ENCODE measurements at places on chromosomes 13 and 19.

- DNase-seq, result no peak
These were observed 6.2 kb downstream of the ZNF709 start for GRCh38 chr19:12478234-12478941.

GRCh38 chr19:39252458-39252857, 3.8 kb upstream of the IFNL4 start:
- no peak for DNase-seq

GRCh38 chr13:20708216-20708615, 4.7 kb downstream of the IL17D start:
- no peak for DNase-seq

- no peak for DNase-seq
These were observed 4.5 kb downstream of the SF3A2 start for GRCh38 chr19:2240881-2241760.

DNA sequence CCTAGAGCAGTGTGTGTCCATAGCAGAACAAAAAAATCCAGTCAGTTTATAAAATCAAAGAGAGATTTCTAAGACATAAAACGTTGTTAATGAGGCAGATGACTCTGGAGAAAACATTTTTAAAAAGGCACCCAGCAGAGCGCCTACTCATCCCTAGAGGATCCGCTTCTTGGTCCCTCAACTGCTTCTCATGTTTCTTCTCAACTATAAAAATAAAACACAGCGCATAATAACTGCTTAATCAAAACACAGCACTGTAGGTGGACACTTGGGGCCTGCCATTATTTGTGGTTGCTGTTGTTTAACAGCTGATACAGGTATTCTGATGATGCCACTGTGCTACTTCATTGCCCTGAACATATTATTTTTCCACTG, 347.9 kb downstream of the FGF9 start:
- DNase-seq, result no peak

GRCh38 chr19:17264641-17264979, at the start of gene USHBP1:
Gene USHBP1 (minus strand): TSS chr19:17264745. CDS start chr19:17264299, 446 bp downstream.
- DNase-seq, result no peak

- no peak for DNase-seq
These were observed 922 bp downstream of the EBPL start for GRCh38 chr13:49690133-49690994.

- no peak for DNase-seq
These were observed 9.7 kb downstream of the FBXL12 start for GRCh38 chr19:9808855-9809824.

DNA sequence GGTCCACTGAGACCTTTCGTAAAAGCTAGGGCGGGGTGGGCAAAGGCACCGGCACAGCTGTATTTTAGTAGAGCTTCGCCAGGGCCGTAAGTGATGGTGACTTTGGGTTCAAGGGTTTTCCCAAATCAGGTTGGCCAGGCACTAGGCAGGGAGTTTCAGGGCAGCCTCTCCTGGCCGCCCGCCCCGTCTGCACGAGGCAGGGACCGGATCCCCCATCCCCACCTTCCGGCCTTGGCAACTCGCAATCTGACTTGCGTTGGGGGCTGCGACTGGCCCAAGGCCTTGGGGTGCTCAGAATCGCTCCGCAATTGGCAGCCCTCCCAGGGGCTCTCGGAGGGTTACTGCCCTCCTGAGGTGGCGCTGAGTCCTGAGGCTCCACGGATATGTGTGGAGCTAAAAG, 4.1 kb upstream of the ZIC5 start:
- DNase-seq, result no peak

GRCh38 chr13:92913840-92914239, 312.8 kb upstream of the GPC6 start:
- no peak for DNase-seq

DNA sequence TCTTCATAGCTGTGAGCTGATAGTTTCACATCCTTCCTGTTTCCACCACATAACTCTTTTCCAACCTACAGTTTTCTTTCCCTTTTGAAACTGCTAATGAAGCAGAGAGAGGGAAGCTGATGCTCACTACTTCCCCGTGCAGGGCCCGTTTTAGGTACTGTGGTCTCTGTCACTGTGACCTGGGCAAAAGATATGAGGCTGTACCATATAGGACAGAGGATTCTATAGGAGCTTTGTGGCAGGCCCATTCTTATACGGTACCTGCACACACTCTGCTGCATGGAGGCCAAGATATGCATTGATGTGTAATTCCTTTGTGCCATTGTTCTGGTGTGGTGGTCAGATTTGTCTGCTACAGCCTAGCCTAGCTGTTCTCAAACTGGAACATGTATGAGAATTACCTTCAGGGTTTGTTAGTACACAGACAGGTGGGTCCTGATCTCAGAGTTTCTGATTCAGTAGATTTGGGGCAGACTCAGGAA, 577.3 kb downstream of the LMO7 start:
- DNase-seq, result no peak

DNA sequence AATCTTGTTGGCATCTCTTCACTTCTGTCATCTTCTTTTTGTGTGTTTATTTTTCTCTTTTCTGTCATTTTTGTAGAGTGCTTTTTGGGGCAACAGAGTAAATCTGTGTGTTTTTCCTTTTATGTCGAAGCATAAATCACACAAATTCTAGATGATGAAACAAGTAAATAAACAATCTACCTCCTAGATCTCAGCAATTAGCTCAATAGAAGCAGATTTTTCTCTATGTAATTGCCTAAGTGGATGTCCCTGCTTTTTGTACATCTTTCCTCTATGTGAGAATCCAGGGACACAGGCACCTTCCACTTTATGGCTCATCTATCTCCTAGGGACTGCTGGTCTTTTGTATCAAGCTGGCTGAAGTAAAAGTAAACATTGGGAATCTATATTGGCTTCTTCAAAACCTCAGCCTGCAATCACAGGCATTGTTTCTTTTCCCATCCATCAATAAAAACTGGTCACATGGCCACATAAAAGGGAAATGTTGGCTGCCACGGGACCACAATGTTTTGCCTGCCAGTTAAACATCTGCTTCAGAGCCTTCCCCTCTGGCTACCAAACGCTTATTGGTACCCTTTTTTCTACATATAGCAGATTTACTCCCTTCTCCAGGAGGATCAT, 323.8 kb downstream of the LMO7 start:
- DNase-seq, result no peak

DNA sequence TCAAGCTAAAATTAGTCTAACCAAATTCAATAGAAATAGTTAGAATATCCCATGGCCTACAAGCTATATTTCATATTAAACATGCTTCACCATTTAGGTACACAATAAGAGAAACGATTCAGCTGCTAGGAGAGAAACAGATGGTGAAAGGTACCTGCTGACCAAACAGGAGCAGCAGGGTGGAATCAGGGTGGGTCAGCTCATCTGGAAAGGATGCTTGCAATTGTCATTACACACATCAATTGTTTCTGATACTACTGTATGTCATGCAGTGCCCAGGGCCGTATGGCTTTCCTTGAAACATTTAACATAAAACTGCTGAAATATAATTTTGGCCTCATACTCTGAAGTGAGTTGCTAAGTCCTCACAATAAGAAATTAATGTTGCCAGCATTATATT, 776.0 kb downstream of the DACH1 start:
- no peak for DNase-seq

- no peak for DNase-seq
These were observed 8.4 kb downstream of the CLASRP start for GRCh38 chr19:45047188-45047797.

- no peak for DNase-seq
These were observed 314.9 kb downstream of the MZT1 start for GRCh38 chr13:72412481-72412880.

DNA sequence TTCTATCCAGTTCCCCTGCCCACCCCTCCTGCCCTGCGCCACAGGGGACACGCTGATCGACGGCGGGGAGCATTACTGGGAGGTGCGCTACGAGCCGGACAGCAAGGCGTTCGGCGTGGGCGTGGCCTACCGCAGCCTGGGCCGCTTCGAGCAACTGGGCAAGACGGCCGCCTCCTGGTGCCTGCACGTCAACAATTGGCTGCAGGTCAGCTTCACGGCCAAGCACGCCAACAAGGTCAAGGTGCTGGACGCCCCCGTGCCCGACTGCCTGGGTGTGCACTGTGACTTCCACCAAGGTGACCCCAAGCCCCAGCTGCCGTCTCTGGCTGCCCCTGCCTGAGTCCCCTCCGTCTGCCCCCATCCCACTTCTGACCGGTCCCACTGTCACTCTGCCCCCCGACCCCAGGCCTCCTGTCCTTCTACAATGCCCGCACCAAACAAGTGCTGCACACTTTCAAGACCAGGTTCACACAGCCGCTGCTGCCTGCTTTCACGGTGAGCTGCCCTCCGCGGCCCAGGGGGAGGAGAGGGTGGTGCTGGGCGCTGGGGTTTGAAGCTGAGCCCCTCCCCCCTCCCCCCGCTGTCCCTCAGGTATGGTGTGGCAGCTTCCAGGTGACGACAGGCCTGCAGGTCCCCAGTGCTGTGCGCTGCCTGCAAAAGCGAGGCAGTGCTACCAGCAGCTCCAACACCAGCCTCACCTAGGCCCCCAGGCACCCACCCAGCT, 15.5 kb downstream of the STAP2 start:
- DNase-seq, result no peak

DNA sequence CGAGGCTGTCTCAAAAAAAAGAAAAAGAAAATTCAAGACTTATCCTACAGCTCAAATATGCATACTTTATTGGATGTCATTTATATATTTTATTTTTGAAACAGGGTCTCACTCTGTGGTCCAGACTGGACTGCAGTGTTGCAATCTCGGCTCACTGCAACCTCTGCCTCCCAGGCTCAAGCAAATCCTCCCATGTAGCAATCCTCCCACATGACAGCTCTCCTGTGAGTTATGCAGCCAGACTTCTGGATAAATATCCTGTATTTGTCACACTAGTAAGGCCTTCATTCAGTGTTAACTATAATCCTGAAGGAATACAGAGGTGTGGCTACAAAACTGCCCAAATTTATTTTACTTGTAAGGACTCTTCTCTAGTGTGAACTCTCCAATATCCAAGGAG, 7.2 kb downstream of the ZNF552 start:
- DNase-seq, result no peak

GRCh38 chr19:46478356-46478986, 7.1 kb upstream of the PNMA8A start:
- DNase-seq, result no peak

GRCh38 chr19:54383330-54383729, 18.6 kb upstream of the LAIR1 start:
- no peak for DNase-seq

- DNase-seq, result no peak
These were observed 52.2 kb downstream of the RFC3 start for GRCh38 chr13:33870046-33870668.

- no peak for DNase-seq
These were observed 121.9 kb downstream of the ESD start for GRCh38 chr13:46675016-46675415.

GRCh38 chr19:10557603-10558197, 8.1 kb downstream of the KRI1 start:
- DNase-seq, result no peak

DNA sequence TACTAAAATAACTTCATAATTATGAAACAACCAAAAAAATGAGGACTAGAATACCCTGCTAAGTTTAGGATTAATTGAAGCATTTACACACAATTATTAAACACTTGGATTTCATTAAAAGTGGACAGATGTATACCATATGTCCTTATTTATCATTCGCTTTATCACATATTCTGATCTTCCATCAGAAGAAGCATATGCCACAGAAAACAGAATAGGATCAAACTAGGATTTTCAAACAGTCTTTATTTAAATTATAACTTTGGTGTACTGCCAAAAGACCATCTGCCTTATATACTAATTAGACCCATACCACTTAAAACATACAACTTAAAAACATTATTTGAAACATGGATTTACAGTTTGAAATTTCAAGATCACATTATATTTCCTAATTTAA, 727.1 kb upstream of the KLHL1 start:
- no peak for DNase-seq

GRCh38 chr13:40121722-40122121, 466.3 kb downstream of the COG6 start:
- DNase-seq, result no peak

All from stimulated activated CD8-positive, alpha-beta memory T cell treated with anti-CD3 and anti-CD28 coated beads, Interleukin-4, amount 100 ng/mL, for 1 hour (primary cell).